Activated CD8-positive, alpha-beta memory T cell treated with anti-CD3 and anti-CD28 coated beads for 48 hours (primary cell): ENCODE measurements at places on chromosomes 7 and 10.

- no peak for DNase-seq
Observed at GRCh38 chr7:138887872-138888656, 90.1 kb upstream of the ATP6V0A4 start.

DNA sequence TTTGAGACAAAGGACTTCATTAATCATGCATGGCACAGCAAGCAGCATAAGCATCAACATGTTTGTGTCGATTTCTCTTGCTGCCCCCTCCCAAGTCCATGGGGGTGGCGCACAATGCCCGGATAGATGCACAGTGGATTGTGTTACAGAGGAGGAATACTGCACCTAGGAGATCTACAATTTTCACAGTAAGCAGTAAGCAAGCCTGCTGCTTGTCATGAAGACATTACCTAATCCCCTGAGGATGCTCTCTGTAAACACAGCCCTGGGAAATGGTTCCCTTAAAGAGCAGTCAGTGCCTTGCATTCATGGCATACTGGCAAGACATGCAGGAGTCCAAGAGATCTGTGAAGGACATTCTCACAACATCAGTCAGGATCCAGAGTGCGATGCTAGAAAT is 137.7 kb downstream of the ETV1 start:
- DNase-seq: no peak

- no peak for DNase-seq
Observed at GRCh38 chr7:111224354-111225231, 133.7 kb downstream of the LRRN3 start.

DNA sequence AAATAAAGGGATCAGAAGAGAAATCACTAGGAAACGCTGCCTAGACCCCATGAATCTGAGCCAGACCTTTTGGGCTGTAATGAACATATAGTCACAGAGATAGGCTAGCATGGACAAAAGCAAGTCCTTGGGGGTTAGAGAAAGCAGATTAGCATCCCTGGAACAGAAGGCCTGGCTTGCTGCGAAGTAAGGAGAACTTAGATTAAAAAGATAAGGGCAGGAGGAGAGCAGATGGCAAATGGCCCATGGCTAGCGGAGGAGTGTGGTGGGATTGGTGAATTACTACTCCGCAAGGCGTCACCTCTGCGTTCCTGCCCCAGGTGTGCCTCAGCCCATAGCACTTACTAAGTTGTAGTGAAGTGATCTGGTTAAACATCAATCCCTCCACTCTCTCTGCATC is 92.3 kb upstream of the ZNF438 start:
- DNase-seq: no peak

GRCh38 chr7:39709768-39710311 is 86.5 kb downstream of the RALA start:
- DNase-seq: no peak

DNA sequence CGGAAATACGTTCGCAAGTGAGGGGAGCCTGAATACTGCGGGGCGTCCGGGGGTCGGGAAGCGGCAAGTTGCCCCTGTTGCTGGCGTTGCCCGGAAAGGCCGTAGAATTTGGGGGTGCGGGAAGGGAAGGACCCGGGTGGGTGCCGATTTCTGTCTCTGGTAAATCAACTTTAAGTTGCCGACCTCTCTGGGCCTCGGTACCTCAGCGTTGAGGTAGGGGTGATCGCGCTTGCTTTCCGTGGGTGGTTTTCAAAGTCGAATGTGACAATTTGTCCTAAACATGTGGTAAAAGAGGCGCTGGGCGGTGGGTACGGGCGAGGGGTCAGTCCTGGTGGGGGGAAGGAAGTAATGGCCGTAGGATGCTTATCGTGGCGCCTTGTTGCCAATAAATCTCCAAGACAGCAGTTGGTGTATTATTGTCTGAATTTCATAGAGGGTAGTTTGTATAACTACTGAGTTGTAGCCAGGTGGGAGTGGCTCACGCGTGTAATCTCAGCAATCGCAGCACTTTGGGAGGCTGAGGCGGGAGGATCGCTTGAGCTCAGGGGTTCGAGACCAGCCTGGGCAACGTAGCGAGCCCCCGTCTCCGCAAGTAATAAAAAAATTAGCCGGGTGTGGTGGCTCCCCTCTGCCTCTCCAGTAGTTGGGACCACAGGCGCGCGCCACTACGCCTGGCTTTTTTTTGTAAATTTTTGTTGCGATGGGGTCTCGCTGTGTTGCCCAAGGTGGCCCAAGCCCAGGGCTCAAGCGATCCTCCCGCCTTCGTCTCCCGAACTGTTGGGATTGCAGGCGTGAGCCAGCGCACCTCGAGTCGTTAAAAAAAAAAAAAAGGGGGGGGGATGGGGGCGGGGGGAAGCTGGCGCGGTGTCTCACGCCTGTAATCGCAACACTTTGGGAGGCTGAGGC is 644 bp downstream of the BUD23 start:
- no peak for DNase-seq

DNA sequence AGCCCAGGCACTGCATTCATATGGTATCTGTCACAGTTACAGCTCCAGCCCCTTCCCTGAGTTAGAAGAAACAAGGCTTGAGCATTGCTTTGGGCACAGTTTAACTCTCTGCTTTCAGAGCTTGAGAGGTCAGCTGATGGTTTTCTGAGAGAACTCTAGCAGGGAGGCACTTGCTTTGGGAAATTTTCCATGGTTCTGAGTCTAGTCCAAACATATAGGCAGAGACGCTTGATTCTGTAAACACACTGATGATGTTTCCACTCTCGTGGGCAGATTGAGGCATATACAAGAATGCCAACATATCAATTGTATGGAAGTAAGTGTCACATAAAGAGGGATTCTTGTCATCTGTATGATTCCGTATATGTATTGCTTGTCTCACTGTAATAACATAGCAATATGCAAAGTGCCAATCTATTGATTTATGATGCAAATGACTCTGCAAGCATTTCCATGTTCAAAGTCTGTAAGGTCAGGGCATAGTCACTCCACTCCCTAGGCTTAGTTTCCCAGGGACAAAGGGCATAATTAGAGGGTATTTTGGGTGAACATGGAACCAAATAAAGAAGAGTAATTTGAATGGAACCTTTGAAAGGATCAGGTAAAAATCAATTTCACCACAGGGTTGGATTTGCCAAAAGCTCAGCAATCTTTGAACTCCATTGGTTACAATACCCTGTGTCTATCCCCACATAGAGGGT is 239.0 kb downstream of the INHBA start:
- no peak for DNase-seq

DNA sequence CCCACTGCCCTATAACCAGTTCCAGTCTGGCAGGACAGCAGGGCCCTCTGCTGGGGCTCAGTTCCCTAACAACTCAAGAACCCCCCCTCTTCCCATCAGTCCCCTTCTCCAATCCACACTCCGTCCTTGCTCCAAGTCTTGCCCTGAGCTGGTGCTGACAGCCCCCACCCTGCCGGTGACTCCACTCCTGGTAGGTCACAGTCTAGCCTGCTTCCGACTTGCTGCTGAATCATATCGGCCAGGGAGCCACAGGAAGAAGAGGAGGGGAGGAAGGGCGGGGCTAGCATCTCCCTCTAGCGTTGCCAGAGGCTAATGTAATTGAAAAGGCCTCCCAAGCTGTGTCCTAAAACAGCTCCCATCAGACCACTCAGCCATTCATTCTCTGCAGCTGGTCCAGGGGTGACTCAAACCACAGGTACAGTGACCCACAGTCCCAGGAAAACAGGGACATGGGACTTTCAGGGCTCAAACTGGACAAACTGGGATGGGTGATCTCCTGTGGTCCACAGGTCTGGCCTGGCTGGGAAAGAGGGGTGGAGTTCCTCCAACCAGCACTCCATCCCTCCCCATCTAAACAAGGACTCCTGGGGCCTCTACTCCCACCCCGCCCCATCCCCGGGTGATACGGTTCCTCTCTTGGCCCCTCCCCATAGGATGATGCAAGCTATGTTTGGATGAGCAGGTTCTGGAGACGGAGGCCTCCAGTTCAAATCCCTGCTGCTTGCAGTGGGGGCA is 158.8 kb downstream of the SH3PXD2A start:
- DNase-seq: no peak

- DNase-seq: no peak
Observed at GRCh38 chr7:100779359-100779758, 46.0 kb downstream of the ZAN start.

DNA sequence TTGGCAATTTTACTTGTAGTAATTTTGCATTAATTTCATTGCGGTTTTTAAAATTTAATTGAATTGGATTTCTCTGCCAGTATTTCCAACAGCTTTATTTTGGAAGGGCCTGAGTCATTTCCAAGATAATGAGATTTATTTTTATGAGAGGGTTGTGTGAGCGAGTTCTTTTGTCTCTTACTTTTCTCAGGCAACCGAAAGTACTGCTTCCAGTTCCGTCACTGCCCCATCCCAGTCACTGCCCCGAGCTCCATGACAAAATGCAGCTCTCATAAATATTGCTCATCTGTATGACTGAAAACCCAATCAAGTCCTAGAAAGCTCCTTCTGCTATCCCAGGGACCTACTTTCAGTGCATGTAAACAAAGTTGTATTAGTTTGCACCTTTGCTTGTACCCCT is 468.4 kb upstream of the SEMA3D start:
- no peak for DNase-seq

- DNase-seq: no peak
Observed at GRCh38 chr10:103574097-103575061, 80.9 kb downstream of the NEURL1 start.

- no peak for DNase-seq
Observed at GRCh38 chr7:127233630-127234029, 19.1 kb downstream of the GRM8 start.

DNA sequence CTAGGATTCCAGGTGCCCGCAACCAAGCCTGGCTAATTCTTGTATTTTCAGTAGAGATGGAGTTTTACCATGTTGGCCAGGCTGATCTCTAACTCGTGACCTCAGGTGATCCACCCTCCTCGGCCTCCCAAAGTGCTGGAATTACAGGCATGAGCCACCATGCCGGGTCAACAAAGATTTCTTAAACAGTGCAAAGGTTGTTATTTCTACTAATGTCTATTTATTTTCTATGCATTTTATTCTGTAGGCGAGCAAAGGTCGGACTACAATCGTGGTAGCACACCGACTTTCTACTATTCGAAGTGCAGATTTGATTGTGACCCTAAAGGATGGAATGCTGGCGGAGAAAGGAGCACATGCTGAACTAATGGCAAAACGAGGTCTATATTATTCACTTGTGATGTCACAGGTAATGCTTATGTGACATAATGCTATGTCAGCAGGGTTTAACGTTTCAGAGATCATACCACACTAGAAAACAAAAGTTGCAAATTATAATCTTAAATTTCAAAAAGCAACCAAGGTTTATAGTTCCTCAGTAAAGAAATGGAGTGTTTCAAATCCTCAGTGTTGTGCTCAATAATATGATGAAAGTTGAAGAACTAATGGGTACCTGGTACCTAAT is 65.9 kb downstream of the ABCB5 start:
- DNase-seq: no peak

- DNase-seq: no peak
Observed at GRCh38 chr7:104206841-104207240, 972 bp downstream of the ORC5 start.

DNA sequence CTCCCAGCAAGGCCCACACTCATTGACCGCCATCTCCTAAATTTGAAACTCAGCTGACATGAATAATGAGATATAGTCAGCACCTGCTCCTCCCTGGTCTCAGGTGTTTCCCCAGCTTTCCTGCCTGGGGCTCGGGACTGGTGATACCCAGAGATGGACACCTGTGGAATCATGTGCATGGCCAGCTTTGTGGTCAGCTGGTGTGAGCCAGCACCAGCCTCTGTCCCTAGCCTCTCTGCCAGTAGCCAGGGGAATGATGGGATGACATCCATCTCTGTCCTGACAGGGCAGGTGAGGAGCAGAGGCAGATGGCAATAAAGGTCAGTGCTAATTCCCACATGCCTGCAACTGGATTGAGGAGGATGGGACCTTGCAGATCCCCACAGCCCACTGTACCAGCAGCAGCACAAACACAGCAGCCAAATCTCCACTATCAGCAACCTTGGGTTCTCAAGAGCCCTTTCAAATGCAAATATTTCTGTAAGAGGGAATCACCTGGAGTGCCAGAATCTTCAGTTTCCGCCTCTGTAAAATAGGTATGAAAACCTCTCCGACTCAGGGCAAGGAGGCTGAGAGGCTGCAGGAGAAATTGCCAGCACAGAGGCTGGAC is 329.2 kb upstream of the ZMIZ1 start:
- no peak for DNase-seq

DNA sequence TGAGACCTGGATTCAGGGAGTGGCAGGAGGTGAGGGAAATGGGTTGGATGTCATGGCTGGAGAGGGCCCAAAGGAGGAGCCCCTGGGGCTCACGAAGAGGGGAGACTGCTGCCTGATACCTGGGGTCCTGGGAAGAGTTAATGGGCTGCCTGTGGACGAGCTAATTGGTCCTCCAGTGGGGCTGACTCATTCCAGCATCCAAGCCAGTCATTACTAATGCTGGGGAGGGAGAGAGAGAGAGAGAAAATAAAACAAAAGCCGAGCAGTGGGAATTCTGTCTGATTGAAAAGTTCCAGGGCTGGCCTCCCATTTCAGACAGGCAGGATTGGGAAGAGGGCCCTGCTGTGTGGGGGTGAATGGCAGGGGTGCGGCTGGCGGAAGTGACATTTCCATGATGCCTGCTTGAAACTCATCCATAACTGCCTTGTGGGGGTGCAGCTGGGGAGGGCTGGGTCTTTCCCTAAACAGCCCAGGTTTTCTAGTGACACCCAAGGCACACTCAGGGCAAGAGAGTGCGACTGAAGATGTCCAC is 297.8 kb downstream of the RPS24 start:
- no peak for DNase-seq

GRCh38 chr7:11529382-11529781 is 302.6 kb downstream of the THSD7A start:
- no peak for DNase-seq

DNA sequence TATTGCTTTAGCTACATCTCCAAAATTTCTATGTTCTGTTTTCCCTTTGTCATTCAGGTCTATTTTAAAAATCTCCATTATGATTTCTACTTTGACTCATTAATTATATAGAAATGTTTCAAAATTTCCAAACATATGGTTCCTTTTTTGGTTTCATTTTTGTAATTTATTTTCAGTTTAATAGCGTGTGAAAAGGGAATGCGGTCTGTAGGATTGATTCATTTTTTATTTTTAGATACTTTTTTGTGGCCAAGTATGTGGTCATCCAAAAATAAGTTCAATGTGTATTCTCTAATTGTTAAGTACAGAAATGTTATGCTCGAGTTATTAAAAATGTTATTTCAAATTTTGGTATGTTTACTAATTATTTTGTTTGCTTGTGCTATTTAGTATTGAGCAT is 72.5 kb upstream of the ANKRD1 start:
- no peak for DNase-seq

- DNase-seq: no peak
Observed at GRCh38 chr7:60017-60675, 132.2 kb upstream of the FAM20C start.

- no peak for DNase-seq
Observed at GRCh38 chr7:122290476-122290875, 14.1 kb downstream of the FEZF1 start.

- no peak for DNase-seq
Observed at GRCh38 chr10:43931308-43931930, 282.7 kb upstream of the ZNF32 start.

DNA sequence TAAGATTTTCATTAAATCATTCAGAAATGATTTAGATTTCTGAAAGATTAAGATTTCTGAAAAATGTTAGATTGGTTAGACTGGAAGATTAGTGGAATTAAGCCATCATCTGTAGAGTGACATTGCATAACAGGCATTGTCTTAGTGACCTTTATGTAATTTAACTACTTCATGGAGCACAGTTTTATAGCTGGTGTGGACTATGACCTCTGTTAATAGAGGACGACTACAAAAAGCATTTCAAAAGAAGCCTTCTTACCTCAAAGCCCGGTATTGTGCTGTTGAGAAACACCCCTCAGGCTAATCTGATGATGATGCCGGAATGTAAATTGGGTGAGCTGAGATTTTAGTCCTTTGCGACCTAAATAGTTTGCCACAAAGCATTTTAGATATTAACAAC is 55.6 kb downstream of the GALNT11 start:
- DNase-seq: no peak

GRCh38 chr10:69730251-69731156 is 71.2 kb upstream of the COL13A1 start:
- DNase-seq: no peak
